Calu3 (cell line): ENCODE measurements at places on chromosomes 2 and 18.

- no peak for DNase-seq
Measured at GRCh38 chr18:77140439-77141109, 8.0 kb upstream of the MBP start.

DNA sequence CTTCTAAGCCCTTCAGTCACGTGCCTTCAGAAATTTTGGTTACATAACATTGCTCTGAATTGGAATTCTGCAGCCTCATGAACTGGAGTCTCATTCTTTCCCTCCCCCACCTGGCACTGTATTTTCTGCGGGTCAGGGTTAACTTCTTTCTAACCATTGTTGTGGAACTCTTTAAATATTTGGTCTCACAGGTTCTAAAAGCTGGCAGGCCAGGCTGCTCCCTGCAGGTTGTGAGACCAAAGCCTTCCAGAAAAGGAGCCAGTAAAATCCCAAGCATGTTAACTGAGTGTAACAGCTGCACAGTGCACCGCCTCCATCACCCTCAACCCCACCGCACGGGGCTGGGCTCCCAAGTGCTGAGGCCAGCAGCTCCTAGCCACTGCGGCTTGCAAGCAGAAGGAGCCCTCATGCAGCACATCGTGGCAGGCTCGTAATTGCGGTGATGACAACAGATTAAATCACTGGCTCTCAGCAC is 174.1 kb upstream of the ALPP start:
- DNase-seq = no peak

- DNase-seq = no peak
Measured at GRCh38 chr2:98488252-98488651, 43.6 kb downstream of the INPP4A start.

GRCh38 chr2:37080266-37080665 is 3.9 kb downstream of the HEATR5B start:
- DNase-seq = no peak

DNA sequence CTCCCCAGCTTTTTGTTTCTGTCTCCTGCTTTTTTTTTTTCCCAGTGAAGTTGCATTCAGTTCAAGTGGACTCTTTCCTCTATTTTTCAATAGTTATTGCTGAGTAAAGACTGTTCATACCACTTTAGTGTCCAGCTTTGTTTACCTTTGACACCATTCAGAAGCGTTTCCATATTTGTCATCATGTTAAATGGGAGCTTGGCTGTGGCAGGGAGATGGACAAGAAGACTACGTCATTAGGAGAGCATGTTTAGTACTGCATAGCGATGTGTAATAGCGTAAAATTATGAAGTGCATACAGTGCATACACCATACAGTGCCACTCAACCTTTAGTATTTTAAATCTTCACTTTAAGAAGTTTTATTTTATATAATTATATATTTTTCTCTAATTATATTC is 655.9 kb downstream of the DCC start:
- no peak for DNase-seq

DNA sequence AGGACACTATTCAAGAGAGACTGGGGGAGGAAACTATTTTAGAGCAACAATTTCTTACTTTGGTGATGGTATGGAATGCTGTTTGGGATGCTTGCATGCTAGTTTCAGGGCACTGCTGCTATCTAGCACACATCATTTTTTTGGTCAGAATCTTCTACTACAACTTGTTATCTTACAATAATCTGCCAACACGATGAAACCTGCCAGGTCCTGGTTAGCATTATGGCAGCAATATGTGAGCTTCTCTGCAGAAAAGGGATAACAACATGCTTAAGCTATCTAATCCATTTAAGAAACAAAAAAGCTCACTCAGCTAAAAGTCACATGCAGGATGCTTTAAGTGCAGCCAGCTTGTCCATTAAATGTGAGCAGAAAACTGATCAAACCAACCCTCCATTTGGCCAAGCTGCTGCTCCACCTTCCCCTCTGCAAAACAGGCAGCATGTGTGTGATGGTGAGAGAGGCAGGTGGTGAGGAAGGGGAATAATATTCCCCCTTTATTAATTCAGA is 30.1 kb downstream of the GAREM2 start:
- no peak for DNase-seq

DNA sequence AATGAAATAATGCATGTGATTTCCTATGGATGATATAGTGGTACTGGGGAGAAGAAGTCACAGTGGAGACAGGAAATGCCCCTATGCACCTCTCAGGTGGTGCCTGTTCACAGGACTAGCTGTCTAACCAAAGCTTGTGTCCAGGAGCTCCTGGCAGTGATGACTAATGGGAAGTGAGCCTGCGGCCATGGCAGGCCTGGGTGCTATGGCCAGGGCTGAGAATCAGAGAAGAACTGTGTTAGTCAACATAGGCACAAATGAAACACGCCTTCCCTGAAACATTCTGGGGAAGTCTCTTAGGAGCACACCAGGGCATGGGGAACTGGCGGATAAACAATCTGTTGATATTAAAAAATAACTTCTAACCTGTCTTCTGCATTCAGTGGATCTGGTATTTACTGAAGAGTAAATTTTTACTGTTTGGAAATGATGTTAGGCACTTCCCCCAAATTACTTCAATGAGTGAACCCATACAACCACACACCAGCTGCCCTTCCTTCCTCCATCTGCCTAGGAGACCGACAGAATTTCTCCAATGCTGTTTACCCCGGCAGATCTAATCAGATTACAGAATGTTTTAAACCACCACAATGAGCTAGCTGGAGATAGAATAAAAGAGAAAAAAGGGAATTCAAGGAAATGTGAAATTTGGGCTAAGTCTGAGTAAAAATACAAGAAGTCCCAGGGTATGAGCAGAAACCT is 67.4 kb downstream of the MEP1B start:
- DNase-seq = no peak

DNA sequence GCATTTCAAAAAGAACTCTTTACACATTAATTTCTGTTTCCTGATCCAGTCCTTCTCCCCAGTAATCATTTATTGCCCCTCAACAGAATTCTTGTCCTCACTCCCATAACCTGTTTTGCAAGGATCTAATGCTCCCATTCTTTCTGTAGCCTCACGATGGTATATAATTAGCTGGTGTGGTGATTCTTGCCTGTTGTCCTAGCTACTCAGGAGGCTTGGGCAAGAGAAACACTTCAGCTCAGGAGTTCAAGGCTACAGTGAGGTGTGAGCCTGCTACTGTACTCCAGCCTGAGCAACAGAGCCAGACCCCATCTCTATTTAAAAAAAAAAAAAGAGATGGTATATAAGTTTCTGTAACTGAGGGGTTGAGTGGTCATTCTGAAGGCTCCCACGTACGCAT is 7.7 kb upstream of the TRAPPC8 start:
- peak; percentile 9 for DNase-seq

- DNase-seq = no peak
Measured at GRCh38 chr2:238914648-238915015, 66.7 kb downstream of the TWIST2 start.
